CD4-positive, alpha-beta T cell treated with Interleukin-6 at 100 ng/mL for 8 hours (primary cell): ENCODE measurements at places on chromosomes 6 and 20.

DNA sequence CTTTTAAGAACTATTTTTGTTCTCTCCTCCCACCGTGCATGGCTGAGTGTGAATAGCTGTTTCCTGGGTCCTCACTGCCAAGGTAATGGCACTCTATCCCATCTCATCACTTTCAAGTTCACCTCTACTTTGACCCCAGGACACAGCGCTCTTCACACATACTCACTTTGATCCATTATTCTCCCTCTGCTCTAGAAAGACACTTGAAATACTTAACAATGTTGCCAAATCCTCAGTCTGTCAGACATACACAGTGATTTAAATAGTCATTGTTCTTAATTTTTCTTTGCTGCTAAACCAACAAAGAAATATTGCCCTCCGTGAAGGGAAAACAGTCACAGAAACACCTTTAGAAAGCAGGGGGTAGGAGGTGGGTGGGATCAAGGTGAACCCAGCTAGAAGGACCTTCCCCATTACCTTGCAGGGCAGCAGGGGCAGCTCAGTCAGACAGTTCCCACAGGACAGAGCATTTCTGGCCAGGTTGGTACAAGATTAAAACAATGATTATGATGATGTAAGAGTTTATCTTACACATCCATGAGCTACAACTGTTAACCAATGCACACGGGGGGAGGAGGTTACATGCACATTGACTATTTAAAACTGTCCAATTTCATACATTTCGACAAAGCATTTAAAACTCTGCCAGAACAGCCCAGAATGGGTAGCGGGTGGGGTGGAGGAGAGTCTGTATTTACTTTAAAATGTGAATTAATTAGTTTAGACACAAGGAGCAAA, 2.4 kb downstream of the SLC22A23 start:
- DNase-seq = no peak

GRCh38 chr6:170292111-170292406, 1.2 kb upstream of the DLL1 start:
- no peak for DNase-seq

GRCh38 chr20:6490849-6491248, 276.6 kb upstream of the BMP2 start:
- no peak for DNase-seq

- DNase-seq = no peak
These were observed 113.6 kb downstream of the TRERF1 start for GRCh38 chr6:42337985-42338743.

DNA sequence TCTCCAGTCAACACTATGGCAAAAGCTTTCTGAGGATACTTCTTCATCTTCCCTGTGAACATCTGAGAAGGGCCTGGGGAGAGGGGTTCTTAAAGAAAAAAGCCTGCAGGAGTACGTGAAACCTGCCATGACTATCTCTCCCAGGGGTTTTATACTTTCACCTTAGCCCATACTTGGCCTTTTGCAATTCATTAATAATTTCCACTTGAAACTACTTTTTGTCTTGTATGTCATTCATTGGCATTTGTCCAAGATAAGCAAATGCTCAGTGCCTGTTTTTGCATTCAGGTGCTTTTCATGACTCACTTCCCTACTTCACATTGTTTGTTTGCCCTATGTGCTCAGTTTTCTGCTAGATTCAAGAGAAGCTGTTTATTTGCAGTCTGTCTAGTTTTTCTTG, 580.3 kb upstream of the GJE1 start:
- no peak for DNase-seq

GRCh38 chr20:40979247-40979646, 49.4 kb upstream of the TOP1 start:
- no peak for DNase-seq

GRCh38 chr6:54071821-54072340, 39.4 kb upstream of the MLIP start:
- no peak for DNase-seq

DNA sequence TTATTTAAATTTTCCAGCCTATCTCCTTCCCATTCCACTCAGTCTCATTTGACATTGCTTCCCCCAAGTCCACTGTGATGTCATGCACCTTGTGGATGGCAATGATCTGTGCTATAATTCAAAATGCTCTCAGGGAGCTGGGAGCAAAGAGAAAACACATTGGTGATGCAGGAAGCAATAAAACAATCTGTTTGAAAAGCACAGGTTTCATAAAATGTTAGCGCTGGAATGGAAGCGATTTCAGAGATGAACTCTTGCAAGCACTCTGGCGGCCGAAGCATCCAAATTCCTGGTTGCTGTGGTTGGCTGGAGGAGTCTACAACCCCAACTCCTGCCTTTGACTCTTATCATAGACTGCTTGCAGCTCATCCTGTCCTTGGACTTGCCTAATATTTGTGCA, 167.0 kb downstream of the GMPR start:
- DNase-seq = no peak

GRCh38 chr6:142802124-142802523, 142.9 kb downstream of the HIVEP2 start:
- DNase-seq = no peak
